ENCODE measurements at places on chromosomes 7 and 10. TPM values are rescaled to one million over a fixed set of nuclear protein-coding genes. Genes with fewer than 3 reads are reported as not detected.

GRCh38 chr7:125218076-125218475 is 288.5 kb upstream of the POT1 start:
- DNase-seq, result no peak

- DNase-seq, result no peak
Observed at GRCh38 chr10:74968667-74969061, 142.3 kb downstream of the KAT6B start.

DNA sequence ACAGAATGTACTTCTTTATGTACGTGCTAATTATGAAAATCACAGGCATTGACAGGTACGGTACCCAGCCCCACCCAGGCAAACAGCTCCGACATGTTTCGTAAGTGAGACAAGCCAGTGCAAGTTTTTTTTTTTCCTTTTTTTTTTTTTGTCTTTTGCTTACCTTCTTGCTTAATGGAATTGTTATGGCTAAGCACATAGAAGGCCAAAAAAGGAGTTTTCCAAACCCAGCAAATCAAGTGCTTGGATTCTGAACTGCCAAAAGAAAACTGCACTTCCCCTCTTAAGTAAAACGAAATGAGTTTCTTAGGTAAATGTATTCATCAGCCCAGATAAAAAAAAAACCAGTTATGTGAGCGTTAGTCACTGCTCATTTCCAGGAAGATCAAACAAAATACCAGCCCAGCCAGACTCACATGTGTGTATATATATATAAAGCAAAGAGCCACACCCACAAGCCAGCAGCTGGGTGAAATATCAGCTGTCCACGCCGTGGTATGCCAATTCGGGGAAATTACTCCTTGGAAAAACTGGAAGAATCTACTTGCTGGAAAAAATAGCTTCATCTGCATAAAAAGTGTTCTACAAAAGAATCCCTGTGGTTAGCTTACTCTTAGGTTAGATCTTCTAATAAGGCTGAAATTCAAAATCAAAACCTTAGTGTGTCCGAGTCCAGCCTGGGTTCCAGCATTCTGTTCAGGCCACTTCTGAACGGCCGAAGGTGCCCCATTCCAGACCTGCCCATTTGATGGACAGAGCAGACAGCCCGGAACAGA is 8.0 kb downstream of the KLF6 start:
- DNase-seq, result peak; percentile 70

- DNase-seq, result no peak
Observed at GRCh38 chr10:126671402-126671975, 996 bp upstream of the C10orf90 start.

DNA sequence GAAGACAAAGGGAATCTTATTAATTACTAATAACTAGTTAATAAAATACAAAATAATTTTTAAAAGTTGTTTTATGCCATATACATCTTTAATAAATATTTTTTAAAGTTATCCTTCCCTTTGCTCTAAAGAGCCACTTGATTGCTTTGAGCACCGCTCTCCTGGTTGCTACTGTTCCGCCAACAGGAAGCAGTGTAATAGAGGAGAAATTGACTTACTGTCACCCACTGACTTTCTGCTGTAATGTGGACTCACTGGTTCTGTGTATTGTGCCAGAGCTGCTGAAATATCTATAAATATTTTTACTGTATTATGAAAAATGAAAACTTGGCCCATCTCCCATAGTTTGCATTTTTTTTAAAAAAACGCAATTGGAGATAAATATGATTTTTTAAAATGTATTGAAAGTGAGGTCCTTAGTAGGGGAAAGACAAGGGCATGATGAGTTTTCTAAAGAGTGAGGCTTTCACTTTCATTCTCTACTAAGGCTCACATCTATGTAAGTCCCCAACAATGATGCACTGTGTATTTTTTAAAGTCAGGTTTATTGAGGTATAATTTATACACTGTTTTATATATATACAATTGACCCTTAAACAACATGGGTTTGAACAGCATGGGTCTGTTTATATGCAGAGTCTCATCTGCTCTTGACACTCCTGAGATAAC is 100.5 kb downstream of the NPY start:
- DNase-seq, result no peak

GRCh38 chr7:31883761-31884164 is 186.4 kb downstream of the PDE1C start:
- no peak for DNase-seq

GRCh38 chr10:30861221-30861620 is 170.4 kb downstream of the ZNF438 start:
- DNase-seq, result no peak

GRCh38 chr7:157446322-157446721 is 109.5 kb downstream of the DNAJB6 start:
- no peak for DNase-seq

The GPR85 gene
- not detected for total RNA-seq
